ENCODE measurements at places on chromosomes 3 and 15.

GRCh38 chr15:80474224-80475215 is 70.3 kb downstream of the ARNT2 start:
- DNase-seq: no peak

DNA sequence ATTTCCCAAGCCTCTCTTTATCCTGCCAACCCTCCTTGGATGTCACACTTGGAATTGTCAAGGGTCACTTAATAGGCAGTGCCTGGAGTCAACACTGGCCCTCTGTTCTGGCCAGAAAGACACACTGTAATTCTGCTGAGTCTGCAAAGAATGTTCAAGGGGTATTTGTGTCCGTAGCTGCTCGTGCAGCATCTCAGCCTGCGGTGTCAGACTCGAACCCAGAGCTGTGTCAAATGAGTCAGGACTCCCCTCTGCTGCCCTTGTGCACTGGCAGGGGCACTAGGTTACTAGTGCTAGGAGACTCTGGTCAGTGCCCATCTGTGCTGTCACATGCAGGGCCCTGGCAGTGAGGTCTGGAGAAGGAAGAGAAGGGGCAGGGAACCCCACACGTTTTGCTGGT is 795 bp upstream of the AHSG start:
- no peak for DNase-seq

- DNase-seq: no peak
Observed at GRCh38 chr3:3109407-3110298, 521 bp downstream of the IL5RA start.

DNA sequence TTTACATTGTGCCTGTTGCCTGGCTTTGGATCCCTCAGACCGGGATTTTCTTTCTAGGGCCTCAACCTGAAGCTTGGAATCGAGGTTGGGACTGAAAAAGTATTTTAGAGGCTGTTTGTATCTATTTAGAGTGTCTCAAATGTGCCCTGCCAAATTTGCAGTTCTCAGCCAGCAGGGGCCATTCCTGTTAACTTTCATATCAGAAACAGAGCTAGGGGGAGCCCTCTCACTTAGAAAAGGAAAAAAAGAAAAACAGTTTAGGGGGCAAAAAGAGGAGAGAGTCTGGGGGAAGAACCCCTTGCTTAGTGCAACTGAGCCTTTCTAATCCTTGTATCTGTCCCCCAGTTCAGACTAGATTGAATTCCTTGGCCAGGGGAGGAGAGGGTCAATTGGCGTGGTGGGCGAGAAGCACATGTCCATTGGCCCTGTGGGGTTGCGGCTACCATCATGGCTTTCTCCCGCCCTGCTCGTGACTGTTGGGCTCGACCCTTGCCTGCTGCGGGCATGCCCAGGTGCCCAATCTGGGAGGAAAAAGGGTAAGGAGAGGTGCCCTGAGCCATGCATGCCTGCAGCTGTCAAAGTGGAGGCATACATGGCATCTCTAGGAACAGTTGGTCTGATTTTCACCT is 101.6 kb downstream of the CFAP44 start:
- no peak for DNase-seq
